Activated T-cell treated with anti-CD3 and anti-CD28 coated beads for 4 hours (primary cell): ENCODE measurements at places on chromosomes 6 and 20.

GRCh38 chr6:163725008-163725941 is 310.8 kb downstream of the QKI start:
- DNase-seq = no peak

DNA sequence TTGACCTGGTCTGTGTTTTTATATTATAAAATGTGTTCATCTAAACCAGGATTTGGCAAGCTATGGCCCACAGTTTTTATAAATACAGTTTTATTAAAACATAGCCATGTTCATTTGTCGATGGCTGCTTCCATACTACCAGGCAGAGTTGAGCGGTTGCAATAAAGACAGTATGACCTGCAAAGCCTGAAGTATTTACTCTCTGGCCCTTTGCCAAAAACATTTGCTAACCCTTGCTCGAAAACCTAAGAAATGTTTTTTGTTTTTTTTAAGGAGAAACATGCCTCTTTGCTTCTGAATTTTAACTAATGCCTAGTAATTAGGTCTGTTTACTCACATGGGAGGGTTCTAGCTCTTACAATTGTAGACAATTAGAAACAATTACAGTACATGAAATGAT is 67.4 kb upstream of the SMIM28 start:
- DNase-seq = no peak

- no peak for DNase-seq
Measured at GRCh38 chr20:16392346-16392745, 180.9 kb downstream of the KIF16B start.

GRCh38 chr20:13205425-13205824 is 15.6 kb upstream of the ISM1 start:
- DNase-seq = no peak

- DNase-seq = no peak
Measured at GRCh38 chr20:59873409-59873808, 60.0 kb downstream of the SYCP2 start.

DNA sequence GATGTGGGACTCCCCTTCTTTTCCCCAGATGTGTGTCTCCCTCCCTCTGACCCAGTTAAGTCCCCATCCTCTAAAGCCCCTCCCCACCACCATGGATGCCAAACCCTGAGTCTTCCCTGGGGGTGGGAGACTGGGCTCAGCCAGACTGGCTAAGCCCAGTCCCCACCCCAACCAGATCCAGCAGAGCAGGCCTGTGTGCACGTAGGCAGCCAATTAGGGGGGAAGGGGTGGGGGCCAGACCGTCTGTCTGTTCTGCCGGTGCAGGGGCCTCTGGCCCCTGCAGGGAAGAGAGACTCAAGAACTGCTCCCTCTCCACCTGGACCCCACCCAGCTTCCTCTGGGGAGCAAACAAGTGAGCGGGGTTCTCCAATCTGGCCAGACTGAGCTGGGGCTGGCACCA is 605 bp downstream of the COX4I2 start:
- DNase-seq = no peak

GRCh38 chr6:148200293-148200692 is 142.3 kb upstream of the SASH1 start:
- DNase-seq = no peak

GRCh38 chr6:142940487-142940886 is 4.5 kb downstream of the HIVEP2 start:
- DNase-seq = no peak

DNA sequence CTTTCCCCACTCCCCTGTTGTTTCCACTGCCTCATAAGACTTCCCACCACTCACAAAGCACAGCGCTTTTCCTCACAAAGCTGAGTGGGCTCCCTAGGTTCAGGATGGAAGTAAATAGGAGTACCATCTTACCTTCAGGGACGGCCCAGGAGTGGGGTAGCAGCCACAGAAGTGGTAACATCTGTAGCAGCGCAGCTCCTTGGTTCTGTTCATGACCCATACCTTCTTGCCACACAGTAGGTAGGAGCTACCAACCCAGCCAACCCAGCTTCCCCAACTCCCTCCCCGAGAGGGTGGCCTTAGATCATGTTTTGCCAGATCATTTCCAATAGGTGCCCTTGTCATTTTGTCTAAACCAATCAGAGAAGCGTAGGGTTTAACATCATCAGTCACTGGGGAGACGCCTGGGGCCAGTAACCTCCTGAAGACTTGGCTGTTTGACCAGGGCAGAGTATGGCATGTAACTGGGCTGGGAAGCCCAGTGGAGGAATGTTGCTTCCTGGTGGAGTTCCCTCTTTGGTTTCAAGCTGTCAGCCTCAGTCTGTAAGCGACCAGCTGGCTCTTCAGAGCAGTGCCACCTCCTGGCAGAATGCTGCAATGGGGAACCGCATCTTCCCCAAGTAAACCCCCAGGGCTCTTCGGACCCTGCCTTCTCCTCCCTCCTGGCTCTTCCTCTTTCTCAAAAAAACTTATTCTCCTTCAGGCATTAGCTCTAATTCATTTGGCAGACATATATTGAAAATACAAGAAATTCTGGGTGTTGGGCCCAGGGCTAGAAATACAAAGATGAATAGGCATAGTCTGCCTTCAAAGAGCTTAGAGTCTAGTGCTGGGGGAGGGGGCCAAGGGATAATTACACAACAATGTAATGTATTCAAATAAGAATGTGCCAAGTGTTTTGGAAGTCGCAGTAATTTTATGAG is at the start of gene HLA-DMA:
Gene HLA-DMA (minus strand): TSS at position 281 of the 923 bp plus-strand sequence. CDS start 61 bp downstream, at position 220.
- peak; percentile 60 for DNase-seq

GRCh38 chr20:61510778-61511330 is 258.8 kb downstream of the CDH4 start:
- no peak for DNase-seq

- DNase-seq = no peak
Measured at GRCh38 chr6:113805811-113806495, 51.2 kb upstream of the MARCKS start.

GRCh38 chr6:25326126-25326525 is 47.0 kb downstream of the CARMIL1 start:
- no peak for DNase-seq

GRCh38 chr20:57621421-57622200 is 1.4 kb upstream of the ZBP1 start:
- DNase-seq = no peak

DNA sequence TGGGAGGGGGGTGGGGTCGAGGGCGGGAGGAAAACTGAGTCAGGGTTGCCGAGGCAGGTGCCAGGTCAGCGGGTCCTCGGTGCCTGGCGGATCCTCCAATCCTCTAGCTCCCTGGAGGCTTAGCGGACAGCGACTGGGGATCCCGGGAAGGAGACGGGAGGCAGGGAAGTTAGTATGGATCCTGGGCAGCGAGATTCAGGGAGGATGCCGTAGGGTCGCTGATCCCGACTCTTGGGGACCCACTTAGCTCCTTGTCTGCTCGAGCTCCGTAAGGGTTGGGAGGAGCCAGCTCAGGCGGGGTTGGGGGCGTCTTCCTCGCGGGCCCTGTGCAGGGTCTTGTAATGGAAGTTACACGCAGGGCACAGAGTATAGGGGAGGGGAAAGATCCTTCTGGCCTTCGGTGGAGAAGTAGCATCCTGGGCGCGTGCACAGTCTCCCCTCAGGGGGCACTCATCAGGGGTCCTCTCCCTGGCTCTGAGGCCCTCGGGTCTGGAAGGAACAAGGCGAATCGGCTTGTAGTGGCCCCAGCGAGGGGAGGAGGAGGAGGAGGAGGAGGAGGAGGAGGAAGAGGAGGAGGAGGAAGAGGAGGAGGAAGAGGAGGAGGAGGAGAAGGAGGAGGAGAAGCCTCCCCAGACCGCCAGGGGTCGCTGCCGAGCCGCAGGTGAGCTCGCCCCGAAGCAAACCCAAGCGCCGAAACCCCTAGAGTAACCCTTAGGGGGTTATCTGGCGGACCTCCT is 6.4 kb upstream of the SLC12A5 start:
- DNase-seq = peak; percentile 69

DNA sequence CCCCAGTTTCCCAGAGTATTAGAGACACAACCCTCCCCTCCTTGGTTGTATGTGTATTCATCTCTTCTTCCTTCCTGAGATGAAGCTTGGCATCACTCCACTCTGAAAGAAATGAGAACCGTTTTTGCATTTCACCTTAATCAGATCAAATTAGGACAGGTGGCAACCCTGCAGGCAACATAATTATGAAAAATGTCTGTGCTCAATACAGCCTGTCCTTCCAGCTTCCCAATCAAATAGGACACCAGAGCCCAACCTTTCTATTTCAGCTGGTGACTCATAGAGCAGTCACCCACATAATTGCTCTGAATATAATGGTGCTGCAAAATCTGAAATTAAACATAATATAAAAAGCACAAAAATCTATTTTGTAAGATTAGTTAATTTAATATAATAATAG is 310.2 kb upstream of the AGPAT4 start:
- DNase-seq = no peak

DNA sequence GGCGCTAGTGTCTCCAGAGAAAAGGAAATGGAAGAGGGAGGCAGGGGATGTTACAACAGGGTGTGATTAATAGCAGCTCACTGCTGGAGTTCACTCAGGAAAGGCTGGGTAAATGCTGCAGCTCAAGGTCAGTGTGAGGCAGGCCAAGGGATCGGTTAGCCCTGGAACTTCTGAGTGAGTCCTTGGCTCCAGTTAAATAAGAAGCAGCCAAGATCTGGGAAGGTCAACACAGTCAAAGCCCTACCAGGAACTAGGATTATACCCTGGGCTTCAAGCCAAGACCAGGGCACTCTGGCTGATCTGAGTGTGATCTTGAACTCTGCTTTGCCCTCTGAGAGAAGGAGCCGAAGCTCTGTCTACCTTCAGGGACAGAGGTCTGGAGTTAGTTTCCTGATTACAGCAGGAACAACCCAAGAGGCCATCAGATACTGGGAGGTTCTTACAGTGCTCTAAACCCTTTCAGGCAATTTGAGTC is 44.3 kb downstream of the TPD52L1 start:
- no peak for DNase-seq

- DNase-seq = no peak
Measured at GRCh38 chr6:108921547-108922361, 73.5 kb downstream of the ARMC2 start.

DNA sequence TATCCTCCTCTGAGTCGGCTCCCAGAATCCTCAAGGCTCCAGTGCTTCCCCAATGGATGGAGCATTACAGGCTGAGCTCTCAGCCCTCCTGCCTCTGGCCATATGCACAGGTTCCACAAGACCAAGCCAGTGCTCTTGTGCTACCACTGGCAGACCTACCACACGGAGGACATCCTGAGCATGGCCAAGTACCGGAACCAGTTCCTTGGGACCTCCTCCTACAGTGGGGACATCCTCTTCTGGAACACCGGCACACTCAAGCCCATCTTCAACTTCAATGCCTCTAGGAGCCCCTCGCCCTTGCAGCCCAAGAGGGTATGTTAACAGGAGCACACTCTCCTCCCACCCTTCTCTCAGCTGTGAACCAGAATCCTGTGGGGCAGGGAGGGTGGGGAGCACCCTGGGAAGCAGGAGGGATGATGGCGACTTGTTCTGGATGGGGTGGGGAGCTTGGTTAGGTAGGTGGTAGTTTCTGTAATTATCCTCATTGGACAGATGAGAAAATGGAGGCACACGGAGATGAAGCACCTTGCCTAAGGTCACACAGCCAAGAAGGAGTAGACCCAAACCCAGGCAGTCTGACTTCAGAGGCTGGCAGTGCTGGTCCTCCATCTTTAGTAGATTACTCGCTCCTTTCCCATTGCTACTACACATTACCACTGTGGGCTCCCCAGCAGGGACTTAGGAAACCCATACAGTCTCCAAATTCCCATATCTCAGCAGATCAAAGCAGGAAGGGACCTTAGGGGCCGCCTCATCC is 58.6 kb downstream of the EFCAB8 start:
- DNase-seq = no peak

- no peak for DNase-seq
Measured at GRCh38 chr6:124487623-124488431, 474.4 kb upstream of the RNF217 start.

DNA sequence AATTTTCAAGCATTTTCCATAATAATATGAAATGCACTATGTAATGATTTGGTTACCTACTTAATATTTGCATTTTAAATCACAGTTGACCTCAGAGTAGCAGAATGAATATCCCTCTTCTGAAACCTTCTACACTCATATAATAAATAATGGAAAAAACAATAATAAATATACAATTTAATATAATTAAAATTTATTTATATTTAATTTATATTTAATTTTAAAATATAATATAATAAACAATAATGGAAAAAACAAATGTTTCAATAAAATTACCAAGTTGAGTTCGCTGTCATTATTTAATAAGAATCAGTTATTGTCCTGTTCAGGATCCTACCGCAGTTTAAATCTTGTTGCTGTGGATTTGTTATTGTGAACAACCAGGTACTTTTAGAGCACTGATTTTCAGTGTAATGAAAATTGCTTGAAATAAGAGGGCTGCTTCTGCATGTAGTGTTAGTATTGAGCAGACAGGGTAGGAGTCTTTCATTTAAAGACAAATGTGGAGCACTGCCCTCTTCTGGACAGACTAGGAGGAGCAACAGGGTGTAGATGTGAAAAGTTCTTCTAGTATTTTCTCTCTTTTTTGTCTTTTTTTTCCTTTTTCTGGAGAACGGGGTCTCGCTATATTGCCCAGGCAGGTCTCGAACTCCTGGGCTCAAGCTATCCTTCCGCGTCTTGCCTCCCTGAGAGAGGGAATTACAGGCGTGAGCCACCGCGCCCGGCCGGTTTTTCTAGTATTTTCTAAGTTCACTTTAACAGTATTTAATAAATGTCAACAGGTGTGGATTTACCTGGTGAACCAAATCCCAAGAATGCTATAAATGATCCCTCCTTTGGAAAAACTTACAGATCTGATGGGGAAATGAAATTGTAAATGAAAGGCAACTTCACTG is 13.6 kb downstream of the TRAPPC3L start:
- peak; percentile 52 for DNase-seq

DNA sequence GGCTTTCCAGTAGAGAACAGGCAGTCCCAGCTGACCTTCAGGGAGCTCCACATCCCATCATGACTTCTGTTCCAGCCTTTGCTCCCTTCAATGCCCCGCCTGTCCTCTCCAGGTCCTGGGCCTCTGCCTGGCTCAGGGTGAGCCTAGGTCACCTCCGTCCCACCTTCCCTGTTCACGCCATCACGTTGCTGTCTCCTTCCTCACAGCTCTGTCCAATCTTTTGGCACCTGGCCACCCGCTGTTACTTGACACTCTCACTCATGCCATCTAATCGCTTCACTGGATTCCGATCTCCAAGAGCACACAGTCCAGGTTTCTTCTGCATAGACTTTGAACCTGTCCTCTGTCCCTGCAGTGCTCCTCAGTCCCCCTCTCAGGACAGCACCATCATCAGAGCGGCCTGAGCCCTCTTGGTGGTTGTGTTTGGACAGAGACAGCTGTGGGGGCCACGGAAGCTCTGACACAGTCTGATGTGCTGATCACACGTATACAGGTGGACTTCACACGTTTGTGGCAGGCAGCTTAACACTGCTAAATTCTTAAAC is 34.7 kb upstream of the TIAM2 start:
- DNase-seq = no peak

- no peak for DNase-seq
Measured at GRCh38 chr6:158060455-158061360, 79.0 kb downstream of the SYNJ2 start.

- DNase-seq = no peak
Measured at GRCh38 chr6:154536999-154537398, 26.5 kb upstream of the CNKSR3 start.
